ENCODE measurements at places on chromosomes 12 and 14. TPM values are rescaled to one million over a fixed set of nuclear protein-coding genes. Genes with fewer than 3 reads are reported as not detected.
A peak's percentile ranks its signal among the peaks of the same experiment; 100 is the strongest.

DNA sequence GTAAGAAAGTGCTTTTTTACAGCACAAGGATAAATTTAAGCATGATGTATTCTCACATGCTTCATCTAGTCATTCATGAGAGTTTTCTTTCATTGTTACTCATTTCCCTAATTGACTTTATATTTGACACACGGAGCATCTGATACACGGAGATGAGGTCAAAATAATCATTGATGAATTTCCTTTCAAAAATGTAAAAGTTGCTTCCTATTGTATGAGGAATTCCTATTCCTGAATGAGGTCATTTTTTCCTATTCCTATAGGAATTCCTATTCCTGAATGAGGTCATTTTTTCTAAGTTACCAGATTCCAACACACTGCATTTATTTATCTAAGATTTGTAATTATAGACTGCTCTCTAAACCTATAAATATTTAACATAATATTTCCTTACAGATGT lies 316.7 kb upstream of the KITLG start:
- no peak overlapping the region for H3K27ac ChIP-seq
- H3K27me3 ChIP-seq = no peaks in the 10 kb centered on the region
- no peaks in the 10 kb centered on the region for H3K36me3 ChIP-seq
- no peak overlapping the region for H3K4me3 ChIP-seq

DNA sequence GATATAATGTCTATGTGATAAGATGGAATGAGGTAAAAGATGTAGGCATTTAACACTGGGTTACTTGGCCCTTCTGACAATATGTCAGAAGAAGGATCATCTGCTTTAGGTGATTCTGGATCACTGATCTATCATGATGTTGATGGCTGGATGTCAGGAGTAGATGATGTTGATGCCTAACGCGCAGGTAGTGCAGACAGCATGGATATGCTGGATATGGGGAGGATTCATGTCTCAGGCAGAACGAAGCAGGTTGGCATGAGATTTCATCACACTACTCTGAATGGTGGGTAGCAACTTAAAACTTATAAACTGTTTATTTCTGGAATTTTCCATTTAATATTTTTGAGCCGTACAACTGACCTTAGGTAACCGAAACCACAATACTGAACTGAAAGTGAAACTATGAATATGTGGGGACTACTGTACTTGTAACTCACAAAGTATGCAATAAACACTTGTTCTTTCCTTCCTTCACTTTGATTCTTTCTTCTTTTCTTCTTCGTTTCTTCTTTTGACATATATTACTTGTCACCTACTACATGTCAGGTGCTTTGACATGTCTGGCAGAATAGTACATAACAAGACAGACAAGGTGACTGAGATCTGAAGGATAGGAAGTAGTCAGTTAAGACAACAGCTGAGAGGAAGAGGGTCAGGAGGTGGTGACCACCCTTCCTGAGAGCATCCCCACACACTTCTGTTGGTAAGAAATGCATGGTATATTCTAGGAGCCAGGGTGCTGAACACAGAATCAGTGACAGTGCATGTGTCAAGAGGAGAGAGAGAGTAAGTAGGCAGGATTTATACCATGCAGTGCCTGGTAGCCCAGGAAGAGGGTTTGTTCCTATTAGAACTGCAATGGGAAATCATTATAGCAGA lies 238.8 kb downstream of the PPFIA2 start:
- peak overlapping the region; percentile 17 for H3K4me3 ChIP-seq
- peaks cover 5% of the 10 kb centered on the region for H3K4me1 ChIP-seq
- DNase-seq = no peak
- H3K27me3 ChIP-seq = no peaks in the 10 kb centered on the region

GRCh38 chr14:84610086-84610485 lies 919.9 kb upstream of the FLRT2 start:
- no peaks in the 10 kb centered on the region for H3K4me1 ChIP-seq
- no peaks in the 10 kb centered on the region for H3K36me3 ChIP-seq
- H3K27ac ChIP-seq = no peak overlapping the region
- DNase-seq = no peak
- no peaks in the 10 kb centered on the region for H3K27me3 ChIP-seq

DNA sequence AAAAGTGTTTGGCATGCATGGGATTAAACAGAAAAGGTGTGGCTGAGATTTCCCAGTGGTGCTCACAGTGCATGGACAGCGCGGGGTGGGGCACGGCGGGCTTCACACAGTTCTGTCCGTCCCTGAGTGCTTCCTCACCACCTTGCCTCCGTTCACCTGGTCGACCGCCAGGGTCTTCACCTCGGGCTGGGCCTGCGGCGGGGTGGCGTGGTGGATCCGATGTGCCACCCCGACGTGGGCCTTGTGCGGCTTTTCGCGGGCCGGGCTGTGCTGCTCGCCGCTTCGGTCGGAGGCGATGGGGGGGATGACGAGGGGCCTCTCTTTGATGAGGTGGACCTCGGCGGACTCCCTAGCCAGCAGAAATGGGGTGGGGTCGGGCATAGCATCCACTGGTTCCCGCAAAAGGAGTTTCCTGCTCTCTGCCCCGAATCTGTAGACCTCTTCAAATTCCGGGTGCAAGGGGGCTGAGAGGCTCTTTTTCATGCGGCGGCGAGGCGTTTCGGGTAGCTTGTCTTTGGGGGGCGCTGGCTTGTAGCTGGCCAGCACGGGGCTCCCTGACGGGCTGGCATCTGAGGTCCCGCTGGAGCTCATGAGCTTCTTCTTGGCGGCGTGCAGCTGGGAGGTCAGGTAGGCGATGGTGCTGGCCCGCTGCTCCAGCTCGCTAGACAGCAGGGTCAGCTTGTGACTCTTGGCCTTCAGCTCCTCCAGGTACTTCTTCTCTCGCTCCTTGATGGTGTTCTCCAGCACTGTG lies 35.5 kb downstream of the CCDC92 start:
- H3K4me1 ChIP-seq = peaks cover 36% of the 10 kb centered on the region
- H3K27me3 ChIP-seq = no peaks in the 10 kb centered on the region
- no peak for DNase-seq
- H3K4me3 ChIP-seq = peak overlapping the region; percentile 60

GRCh38 chr14:34036319-34036766 lies 85.5 kb upstream of the EGLN3 start:
- peaks cover 25% of the 10 kb centered on the region for H3K36me3 ChIP-seq
- no peak overlapping the region for H3K4me3 ChIP-seq
- no peak overlapping the region for H3K27ac ChIP-seq
- H3K4me1 ChIP-seq = peaks cover 42% of the 10 kb centered on the region
- DNase-seq = no peak

DNA sequence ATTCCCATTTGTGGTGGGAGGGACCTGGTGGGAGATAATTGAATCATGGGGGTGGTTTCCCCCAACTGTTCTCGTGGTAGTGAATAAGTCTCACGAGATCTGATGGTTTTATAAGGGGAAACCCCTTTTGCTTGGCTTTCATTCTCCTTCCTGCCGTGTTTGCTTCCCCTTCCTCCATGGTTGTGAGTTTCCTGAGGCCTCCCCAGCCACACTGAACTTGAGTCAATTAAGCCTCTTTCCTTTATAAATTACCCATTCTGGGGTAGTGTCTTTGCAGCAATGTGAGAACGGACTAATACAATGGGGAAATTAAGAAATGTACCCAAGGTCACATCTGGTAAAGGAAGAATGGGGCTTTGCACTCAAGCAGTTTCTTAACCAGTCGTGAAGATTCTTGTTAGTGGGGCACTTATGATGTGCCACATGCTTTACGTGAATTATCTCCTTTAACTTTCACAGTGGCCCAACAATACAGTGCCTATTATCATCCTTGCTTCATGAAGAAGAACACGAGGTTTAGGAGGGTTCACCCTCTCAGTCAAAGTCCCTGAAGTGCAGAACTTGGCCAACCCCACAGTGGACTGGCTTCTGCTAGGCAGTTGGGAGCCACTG lies 234.3 kb downstream of the EFCAB11 start:
- no peaks in the 10 kb centered on the region for H3K27me3 ChIP-seq
- peak; percentile 38 for DNase-seq
- H3K27ac ChIP-seq = peak overlapping the region; percentile 98

HOXC5 gene
- total RNA-seq = not detected

TTC7B gene
- total RNA-seq = 2.7 TPM

DNA sequence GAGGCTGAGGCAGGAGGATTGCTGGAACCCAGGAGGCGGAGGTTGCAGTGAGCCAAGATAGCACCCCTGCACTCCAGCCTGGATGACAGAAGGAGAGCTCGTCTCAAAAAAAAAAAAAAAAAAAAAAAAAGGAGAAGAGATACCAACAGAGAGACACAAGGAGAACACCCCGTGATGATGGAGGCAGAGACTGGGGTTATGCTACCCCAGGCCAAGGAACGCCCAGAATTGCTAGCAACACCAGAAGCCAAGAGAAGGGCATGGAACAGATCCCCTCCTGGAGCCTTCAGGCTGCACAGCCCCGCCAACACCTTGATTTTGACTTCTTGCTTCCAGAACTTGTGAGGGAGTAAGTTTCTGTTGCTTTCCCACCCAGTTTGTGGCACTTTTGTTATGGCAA lies 148.0 kb upstream of the FOXN3 start:
- no peak overlapping the region for H3K4me3 ChIP-seq
- no peak for DNase-seq
- no peaks in the 10 kb centered on the region for H3K27me3 ChIP-seq
- peaks cover 46% of the 10 kb centered on the region for H3K36me3 ChIP-seq
- H3K4me1 ChIP-seq = peaks cover 12% of the 10 kb centered on the region
